ENCODE measurements at places on chromosomes 7 and 10. TPM values are rescaled to one million over a fixed set of nuclear protein-coding genes. Genes with fewer than 3 reads are reported as not detected.

DNA sequence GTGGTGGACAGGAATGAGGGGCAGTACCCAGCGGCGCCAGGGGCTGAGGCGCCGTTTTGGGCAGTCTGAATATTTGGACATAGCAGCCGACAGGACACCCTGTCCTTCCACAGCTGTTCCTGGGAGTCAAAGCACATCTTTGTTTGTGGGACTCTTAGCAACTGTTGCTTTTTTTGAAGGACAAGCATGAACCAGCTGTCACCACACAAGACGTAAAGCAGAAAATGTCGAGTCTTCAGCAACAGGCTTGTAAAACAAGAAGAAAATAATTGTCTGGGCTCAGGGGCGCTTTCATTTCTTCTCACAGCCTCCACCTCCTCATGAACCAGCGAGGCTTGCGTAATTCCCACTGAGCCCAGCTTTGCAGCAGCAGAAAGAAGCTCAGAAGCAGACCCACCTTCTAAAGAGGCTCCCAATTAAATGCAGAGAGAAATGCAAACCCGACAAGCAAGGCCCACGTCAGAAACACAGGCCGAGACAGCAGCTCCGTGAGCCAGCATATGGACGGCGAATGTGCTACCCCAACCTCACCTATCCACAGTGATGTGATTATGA is 68.9 kb upstream of the DNAAF5 start:
- DNase-seq, result no peak
- peaks cover 9% of the 10 kb centered on the region for H3K36me3 ChIP-seq
- H3K27ac ChIP-seq, result no peak overlapping the region

- no peak overlapping the region for H3K27ac ChIP-seq
- no peak overlapping the region for H3K4me3 ChIP-seq
- H3K27me3 ChIP-seq, result no peaks in the 10 kb centered on the region
- H3K4me1 ChIP-seq, result no peaks in the 10 kb centered on the region
- DNase-seq, result no peak
Measured at GRCh38 chr10:19043431-19043830, 5.2 kb upstream of the MALRD1 start.

GRCh38 chr10:113978802-113979201 is 64.9 kb upstream of the ADRB1 start:
- H3K36me3 ChIP-seq, result no peaks in the 10 kb centered on the region
- no peak overlapping the region for H3K27ac ChIP-seq
- no peak for DNase-seq
- H3K27me3 ChIP-seq, result peaks cover 5% of the 10 kb centered on the region
- H3K4me1 ChIP-seq, result peaks cover 6% of the 10 kb centered on the region

GRCh38 chr10:122560279-122560804 is at the start of gene DMBT1:
Gene DMBT1, plus strand, starts transcription at chr10:122560754. Its CDS starts 17 bp downstream, at chr10:122560771.
- no peaks in the 10 kb centered on the region for H3K36me3 ChIP-seq
- no peak for DNase-seq
- no peak within 1 kb of the TSS for H3K4me3 ChIP-seq

DNA sequence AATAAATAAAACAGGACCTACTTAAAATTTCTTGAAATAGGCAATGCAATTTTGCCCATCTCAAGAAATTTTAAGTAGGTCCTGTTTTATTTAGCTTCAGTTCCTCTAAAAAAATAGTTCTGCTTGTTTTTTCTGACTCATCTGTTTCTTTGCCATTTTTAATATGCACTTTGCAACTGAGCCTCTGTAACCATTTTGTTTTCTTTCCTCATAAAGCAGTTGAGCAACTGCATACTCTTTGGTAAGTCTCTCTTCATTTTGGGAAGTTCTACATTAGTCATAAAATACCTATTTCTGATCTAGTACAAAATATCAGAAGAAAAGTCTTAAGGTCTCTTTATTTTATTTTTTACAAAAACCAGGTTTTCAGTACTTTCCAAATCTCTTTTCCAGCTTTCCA is 18.0 kb downstream of the TAS2R40 start:
- H3K36me3 ChIP-seq, result peaks cover 2% of the 10 kb centered on the region
- DNase-seq, result no peak
- H3K4me1 ChIP-seq, result peaks cover 17% of the 10 kb centered on the region
- H3K4me3 ChIP-seq, result no peak overlapping the region
- peaks cover 2% of the 10 kb centered on the region for H3K27me3 ChIP-seq

DNA sequence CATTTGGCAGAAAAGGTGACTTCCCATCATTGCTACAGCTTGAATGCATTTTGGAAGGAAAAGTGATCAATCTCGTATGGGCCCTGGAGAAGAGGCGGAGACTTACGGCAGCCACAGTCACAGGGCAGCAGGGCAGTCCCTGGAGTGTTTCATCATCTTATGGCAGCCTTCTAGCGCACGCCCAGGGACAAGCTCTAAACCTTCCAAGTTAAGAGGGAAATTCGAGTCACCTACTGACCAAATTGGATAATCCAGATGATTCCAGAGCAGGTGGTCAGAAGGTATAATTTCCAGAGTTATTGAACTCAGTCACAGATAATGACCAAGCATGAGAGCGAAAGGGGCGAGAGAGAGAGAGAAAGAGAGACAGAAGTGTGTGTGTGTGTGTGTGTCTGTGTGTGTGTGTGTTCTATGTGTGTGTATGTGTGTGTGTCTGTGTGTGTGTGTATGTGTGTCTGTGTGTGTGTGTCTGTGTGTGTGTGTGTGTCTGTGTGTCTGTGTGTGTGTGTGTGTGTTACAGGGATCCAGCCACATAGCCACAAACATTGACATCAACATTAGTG is 123.7 kb upstream of the ADAM12 start:
- H3K36me3 ChIP-seq, result no peaks in the 10 kb centered on the region
- no peak for DNase-seq
- H3K4me1 ChIP-seq, result no peaks in the 10 kb centered on the region
- H3K4me3 ChIP-seq, result no peak overlapping the region
- peaks cover 3% of the 10 kb centered on the region for H3K27me3 ChIP-seq

GRCh38 chr7:23014681-23015080 is 751 bp upstream of the HYCC1 start:
- DNase-seq, result no peak
- peaks cover 3% of the 10 kb centered on the region for H3K27me3 ChIP-seq
- peaks cover 3% of the 10 kb centered on the region for H3K36me3 ChIP-seq
- peaks cover 5% of the 10 kb centered on the region for H3K4me1 ChIP-seq
- H3K27ac ChIP-seq, result peak overlapping the region; percentile 6

DNA sequence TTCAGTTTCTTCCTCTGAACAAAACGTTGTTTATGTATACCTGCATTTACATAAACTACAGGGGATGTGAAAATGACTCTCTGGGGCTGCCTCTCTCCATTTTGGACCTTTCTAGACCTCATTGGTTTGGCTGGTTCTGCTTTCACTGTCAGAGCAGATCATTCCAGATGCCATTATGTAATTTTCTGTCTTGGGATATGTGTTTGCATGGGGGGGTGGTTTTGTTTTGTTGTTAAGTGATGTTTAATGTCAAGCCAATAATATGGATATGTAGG is 172.4 kb downstream of the LRRC4 start:
- no peak overlapping the region for H3K27ac ChIP-seq
- H3K4me3 ChIP-seq, result no peak overlapping the region
- no peak for DNase-seq
- no peaks in the 10 kb centered on the region for H3K27me3 ChIP-seq
- H3K36me3 ChIP-seq, result peaks cover 13% of the 10 kb centered on the region

- H3K27ac ChIP-seq, result no peak overlapping the region
- no peaks in the 10 kb centered on the region for H3K4me1 ChIP-seq
- DNase-seq, result no peak
- H3K4me3 ChIP-seq, result no peak overlapping the region
- H3K27me3 ChIP-seq, result no peaks in the 10 kb centered on the region
- peaks cover 3% of the 10 kb centered on the region for H3K36me3 ChIP-seq
Measured at GRCh38 chr7:75631711-75632110, 107.0 kb downstream of the HIP1 start.

The ABCB1 gene
- total RNA-seq, result 2.3 TPM

The AZGP1 gene
- not detected for total RNA-seq

The FAM237B gene
- total RNA-seq, result not detected

The FKBP6 gene
- total RNA-seq, result not detected

The GRM3 gene
- total RNA-seq, result not detected

The UMAD1 gene
- 13.8 TPM for total RNA-seq
